ENCODE measurements at places on chromosomes 5 and 9.

- DNase-seq: no peak
Measured at GRCh38 chr5:150022158-150022531, 21.6 kb downstream of the HMGXB3 start.

DNA sequence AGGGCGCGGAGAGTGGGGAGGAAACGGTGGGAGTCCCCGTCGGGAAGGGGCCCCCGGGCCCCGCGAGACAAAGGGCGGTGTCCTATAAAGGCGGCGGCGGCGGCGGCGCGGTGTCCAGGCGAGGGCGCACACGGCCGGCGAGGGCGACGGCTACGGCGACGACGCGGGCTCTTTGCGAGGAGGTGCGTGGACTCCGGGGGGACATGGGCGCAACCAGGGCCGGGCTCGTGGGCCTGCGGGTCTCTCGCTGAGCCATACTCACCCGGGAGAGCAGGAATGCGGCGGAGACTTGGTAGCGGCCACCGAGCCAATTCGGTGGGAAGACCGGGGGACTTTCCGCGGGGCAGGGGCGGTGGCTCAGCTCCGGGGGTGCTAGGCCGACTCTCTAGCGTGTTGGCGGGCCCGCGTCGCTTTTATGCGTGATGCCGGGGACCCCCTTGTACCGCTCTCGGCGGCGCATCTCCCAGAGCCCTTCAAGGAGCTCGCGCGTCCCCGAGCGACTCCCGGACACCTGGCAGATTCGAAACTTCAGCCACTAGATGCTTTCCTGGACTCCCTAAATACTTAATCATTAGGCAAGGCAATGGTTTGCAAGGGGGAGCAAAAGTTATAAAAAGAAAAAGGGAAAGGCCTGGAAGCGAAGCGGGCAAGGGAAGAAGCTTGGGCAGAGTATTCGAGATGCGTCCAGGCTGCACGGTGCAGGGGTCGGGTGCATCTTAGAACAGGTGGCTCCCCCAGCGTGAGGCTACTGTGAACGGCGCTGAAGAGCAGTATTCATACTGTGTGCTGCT, 5.9 kb upstream of the TAL2 start:
- DNase-seq: no peak

DNA sequence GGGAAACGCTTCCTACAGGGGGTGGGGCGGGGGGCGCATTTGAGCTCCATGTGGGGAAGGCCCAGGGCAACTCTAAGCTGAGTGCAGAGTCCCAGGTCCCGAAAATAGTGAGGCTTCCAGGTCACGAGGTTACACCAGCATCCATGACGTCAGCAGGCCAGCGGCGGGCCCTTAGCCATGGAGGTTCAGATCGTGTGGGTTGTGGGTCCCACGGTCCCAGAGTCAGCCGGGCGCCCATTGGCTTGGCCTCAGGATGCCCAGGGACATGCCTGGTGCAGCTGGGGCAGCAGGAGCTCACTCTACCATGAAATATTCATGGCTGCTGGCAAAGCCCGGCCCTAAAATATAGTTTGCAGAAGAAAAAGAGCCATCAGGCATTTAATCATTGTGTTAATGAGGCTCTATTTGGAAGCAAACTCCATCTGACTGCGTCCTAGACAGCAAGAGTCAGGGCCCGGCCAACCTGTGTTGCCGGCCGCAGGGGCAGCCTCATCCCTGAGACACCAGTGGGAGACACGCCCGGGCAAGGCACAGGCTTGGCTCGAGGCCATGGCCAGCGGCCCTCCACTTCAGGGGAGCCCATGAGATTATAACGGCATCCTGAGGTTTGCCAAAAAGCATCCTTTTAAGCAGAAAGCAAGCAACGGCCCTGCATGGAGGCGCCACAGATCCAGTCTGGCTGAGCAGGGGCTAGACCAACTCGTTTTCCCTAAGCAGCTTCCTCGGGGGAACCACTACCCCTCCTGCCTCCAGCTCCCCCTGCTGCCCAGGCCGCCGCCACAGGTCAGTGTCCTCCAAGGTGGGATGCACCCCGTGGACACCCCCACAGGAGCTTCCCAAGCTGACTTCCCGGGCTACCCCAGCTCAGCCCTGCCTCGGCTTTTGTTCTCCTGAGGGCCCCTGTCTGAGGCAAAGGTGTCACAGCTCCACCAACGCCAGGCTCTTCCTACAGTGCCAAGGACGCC, 108.9 kb upstream of the PPP1R26 start:
- DNase-seq: no peak

GRCh38 chr9:127572961-127573721, 38.9 kb upstream of the STXBP1 start:
- no peak for DNase-seq

DNA sequence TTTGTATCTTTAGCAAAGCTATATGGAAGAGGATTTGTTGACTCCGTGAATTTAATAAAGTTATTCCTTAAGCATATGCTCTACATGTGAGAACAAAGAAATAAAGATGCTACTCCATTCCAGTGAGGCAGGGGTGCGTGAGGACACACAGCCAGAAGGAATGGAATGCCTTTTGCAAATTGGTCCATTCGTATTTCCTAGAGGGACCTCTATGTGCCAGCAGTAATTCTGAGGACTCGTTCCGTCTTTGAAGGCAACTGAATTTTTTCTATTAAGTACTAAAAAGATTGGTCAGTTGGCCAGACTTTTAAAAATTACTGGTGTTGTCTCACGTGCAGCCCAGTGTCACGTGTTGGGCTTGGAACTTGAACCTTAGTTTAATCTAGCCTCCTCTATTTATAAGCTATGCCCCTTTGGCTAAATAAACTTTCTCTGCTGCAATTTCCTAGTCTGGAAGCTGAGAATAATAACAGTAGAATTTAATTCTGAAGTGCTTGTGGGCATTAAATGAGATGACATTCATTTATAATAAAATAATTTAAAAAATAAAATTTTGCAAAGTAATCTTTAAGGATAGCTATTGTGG, 13.9 kb downstream of the RAI14 start:
- no peak for DNase-seq

GRCh38 chr5:177430140-177430951, 3.9 kb downstream of the GRK6 start:
- DNase-seq: no peak

GRCh38 chr5:138438724-138439476, at the start of gene REEP2:
Gene REEP2 (plus strand): TSS chr5:138439057. CDS start chr5:138439209, 152 bp downstream.
- DNase-seq: no peak

- no peak for DNase-seq
Measured at GRCh38 chr9:12798066-12798770, 23.4 kb downstream of the LURAP1L start.

DNA sequence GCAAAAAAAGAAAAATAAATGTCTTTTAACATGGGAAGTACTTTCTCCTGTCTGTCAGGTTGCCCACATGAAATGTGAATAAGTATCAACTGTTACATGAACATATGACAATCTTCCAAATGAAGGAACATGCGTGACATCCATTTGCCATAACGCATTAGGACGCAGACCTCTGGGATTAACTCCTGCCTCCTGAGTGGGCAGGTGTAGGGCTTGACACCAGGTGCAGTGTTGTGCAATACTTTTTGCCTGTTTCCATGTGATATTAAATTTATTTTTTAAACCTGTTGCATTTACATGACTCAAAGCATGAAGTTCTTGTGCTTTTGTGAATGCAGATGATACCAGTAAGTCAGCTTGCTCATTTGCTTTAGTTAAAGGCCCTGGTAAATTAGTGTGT, 8.7 kb upstream of the TMEM141 start:
- DNase-seq: no peak

DNA sequence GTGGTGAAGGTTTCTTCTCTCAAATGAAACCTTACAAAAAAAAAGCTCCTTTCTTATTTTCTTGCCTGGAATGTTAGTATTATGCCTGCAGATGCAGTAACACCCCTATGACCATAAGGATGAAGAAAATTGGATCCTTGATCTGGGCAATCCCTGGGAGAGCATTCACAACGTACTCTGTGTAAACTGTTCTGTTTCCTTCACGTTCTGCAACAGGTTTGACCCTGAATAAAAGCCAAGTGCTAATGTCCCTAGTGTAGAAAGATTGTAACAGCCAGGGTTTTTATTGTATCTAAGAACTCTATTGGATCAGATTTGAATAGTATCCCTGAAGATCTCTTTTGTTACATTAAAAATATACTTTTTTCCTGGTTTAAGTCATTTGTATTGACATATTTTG, 1639.6 kb upstream of the ACO1 start:
- DNase-seq: no peak

GRCh38 chr5:135442431-135443160, 4.6 kb downstream of the DCANP1 start:
- DNase-seq: no peak

DNA sequence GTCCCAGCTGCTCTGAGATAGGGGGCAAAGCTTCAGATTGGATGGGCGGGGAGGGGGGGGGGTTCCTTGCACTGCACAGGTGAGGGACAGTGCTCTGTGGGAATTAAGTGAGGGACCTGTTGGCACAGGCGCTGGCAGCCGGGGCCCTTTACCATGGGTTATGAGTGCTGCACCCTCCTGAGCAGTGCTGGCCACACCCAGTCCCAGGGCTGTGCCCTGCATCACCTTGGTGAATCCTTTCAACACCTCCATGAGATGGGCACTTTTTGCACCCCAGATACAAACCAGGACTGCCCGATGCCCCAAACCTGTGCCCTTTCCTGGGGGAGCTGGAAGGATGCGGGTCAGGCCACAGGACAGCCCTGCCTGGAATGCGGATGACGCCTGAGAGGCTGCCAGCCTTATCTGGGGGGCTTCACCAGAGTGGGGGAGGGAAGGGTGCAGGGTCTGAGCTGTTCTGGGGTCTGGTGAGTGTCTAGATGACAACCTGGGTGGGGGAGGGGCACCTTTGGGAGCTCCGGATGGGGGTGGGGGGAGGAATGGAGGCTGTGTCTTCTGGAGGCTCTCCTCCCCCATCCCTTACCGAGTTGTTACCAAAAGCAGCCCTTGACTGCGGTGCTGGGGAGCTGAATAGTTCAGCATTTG, 5.2 kb downstream of the CRB2 start:
- no peak for DNase-seq

DNA sequence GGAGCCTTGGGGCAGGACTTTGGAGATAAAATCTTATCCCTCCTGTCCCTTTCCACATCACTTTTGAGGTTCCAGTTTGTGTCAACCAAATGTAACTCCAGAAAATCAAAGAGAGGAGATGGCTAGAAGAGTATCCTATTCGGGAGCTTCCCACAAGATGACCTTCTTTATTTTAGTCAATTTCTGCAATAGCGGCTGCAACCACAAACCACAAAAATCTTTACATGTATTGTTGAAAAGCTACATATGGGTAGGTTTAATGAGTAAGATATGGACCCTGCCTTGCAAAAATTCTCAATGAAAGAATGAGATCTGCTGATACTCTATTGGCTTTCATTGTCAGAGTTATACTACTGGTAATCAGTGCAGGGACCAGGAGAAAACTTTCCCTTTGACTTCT, 92.2 kb upstream of the MAMDC2 start:
- no peak for DNase-seq

Data from cortex of kidney (tissue), 1 donor.